ENCODE measurements at places on chromosomes 7 and 10.

DNA sequence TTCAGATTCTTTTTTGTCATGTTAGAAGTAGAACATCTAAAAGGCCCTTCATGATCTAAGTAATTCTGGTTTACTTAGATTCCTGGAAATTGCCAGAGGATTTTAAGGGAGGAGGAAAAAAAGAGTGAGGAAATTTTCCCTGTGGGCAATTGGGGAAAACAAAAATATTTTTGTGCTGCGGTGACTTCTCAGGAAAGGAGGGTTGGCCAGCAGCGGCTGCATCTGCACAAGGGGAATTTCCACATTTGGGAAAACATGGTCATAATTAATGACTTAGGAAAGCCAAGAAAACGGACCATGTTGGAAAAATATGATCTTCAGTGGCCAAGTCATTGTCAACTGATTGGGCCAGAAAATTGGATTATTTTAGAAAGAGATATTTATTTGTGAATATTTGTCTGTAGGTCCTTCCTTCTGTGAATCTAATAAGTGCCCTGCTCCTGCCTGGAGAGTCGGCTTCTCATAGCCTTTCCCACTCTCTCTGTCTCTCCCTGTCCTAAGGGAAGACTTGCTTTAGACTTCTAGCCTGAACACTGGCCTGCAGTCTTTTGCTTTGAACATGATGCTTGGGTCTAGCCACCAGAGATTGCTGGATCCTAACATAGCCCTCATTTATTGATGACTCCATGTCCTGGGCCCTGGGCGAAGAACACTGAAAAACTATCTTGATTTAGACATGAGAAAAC, 124.2 kb upstream of the MKLN1 start:
- no peak for DNase-seq

- DNase-seq: no peak
Measured at GRCh38 chr10:18658271-18659124, 733 bp upstream of the ARL5B start.

GRCh38 chr7:125572414-125572813, 642.8 kb upstream of the POT1 start:
- DNase-seq: no peak

GRCh38 chr10:77605466-77605865, 32.1 kb downstream of the KCNMA1 start:
- DNase-seq: no peak

GRCh38 chr10:6936931-6937330, 356.9 kb upstream of the PRKCQ start:
- DNase-seq: no peak

GRCh38 chr10:19819419-19820033, 3.3 kb downstream of the PLXDC2 start:
- DNase-seq: no peak

- DNase-seq: no peak
Measured at GRCh38 chr10:127306479-127306878, 110.1 kb upstream of the INSYN2A start.

GRCh38 chr7:21603462-21603861, 60.6 kb downstream of the DNAH11 start:
- DNase-seq: no peak

DNA sequence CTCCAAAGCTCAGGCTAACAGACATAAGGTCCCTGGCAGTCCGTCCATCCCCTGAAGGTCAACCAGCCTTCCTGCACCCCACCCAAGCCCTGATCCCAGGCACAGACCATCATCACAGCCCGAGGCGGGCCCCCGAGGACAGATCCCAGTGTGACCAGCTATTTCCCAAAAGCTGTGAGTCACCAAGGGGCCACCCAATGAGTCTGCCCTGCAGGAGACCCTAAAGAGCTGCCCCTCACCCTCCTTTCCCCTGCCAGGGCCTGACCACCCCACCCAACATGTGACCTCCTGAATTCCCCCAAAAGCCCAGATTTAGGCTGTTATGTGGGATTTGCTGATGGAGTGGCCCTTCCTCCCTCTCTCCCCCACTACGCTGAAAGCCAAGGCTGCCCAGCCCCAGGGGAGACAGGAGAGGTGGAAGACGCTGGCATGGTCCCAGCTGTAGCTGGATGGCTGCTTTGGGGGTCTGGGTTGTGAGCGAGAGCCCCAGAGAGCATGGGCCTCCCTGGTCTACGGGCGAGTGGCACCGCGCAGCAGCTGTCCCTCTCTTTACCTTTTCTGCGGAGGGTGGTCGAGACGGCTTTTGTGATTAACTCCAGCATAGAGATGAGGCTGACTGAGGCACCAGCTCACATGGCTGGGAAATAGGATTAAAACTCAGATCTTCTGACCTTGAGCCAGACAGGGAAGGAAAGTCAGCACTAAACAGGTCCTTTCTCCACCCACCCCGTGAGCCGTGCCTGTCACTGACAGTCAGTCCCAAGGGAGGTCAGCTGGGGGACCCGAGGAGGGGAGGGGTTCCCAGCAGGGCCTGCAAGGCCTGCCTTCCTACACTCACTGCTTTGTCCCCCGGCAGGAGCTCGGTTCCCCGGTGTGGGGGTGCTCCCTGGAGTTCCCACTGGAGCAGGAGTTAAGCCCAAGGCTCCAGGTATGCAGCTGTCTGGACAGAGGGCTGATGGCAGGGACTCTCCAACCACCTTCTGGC, 16.7 kb downstream of the ELN start:
- no peak for DNase-seq

DNA sequence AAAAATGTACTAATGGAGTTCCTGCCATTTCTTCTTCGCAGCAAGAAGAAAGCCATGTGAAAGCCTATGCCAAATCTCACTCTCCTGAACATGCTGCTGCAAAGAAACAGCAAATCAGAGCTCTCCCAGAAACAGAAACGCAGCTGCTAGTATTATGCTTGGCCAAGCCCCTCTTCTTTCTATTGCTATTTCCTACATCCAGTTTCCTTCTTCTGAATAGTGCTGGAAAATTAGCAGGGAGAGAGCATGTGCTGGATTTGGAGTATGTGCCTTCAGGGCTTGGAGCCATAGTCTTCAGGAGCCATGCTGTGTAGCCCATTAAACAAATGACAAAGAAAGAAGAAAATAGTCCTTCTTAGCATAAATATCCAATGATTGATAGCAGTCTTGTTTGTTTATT, 852.0 kb upstream of the PHF14 start:
- no peak for DNase-seq

DNA sequence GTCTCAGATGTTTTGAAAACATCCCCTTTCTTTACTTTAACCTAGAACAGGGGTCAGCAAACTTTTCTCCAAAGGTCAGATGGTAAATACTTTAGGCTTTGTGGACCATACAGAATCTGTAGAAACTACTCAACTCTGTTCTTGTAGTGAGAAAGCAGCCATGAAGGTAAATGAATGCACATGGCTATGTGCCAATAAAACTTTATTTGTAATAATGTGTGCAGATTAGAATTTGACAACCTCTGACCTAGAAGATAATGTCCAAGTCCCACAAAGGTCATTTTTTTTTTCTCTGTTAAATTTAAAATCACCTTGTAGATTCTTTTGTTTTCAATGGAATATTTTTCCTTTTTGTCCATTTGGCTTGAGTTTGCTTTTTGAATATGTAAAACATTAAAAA, 17.2 kb downstream of the OIT3 start:
- no peak for DNase-seq

- DNase-seq: no peak
Measured at GRCh38 chr10:78658645-78659597, 409.8 kb upstream of the ZMIZ1 start.

DNA sequence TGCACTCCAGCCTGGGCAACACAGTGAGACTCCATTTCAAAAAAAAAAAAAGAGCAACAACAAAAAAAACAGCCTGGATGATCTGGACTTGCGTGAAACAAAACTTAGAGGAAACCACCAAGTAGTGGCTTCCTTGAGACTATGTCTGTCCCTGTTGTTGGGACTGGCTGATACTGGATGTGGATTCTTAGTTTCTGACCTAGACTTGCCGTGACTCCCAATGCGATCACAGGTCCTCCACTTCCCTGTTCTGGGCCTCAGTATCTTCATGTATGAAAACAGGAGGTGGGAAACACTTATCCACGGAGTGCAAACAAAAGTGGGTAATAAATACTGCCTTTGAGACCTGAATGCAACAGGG, 125.7 kb downstream of the PRPF18 start:
- no peak for DNase-seq

- DNase-seq: no peak
Measured at GRCh38 chr7:138852469-138852868, 54.5 kb upstream of the ATP6V0A4 start.

GRCh38 chr7:108292541-108292940, 162.4 kb upstream of the LAMB4 start:
- no peak for DNase-seq

- no peak for DNase-seq
Measured at GRCh38 chr10:89310056-89310893, 8.4 kb downstream of the IFIT2 start.

GRCh38 chr10:96548589-96548988, 34.9 kb upstream of the TLL2 start:
- DNase-seq: no peak

DNA sequence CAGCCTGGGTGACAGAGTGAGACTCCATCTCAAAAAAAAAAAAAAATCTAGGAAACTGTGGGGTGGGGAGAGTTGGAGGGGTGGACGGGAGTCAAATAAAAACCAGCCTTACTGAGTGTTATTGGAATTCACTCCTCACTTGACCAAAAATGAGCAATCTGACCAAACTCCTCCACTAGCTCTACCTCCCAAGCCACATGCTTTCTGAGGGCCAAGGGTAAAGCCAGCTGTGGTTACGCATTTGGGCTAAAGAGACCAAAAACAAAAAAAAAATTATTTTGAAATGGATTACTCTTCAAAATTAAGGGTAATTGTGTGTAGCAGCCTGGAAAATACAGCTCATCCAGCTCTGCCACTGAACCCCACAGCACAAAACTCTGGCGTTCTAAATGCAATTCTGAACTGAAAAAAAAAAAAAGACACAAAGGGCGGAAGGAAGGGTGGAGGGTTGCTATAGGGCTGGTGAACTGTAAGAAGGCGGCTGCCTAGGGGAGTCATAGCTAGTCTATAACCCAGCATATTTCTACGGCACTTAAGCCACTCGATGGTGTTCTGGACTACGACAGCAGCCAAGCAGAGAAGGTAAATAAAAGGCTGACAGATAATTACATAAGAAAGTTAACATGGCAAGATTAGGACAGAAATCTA, 7.8 kb downstream of the ELMO1 start:
- no peak for DNase-seq

- no peak for DNase-seq
Measured at GRCh38 chr7:42878303-42878702, 33.6 kb downstream of the C7orf25 start.

GRCh38 chr7:92043637-92044036, 90.6 kb downstream of the CYP51A1 start:
- no peak for DNase-seq

DNA sequence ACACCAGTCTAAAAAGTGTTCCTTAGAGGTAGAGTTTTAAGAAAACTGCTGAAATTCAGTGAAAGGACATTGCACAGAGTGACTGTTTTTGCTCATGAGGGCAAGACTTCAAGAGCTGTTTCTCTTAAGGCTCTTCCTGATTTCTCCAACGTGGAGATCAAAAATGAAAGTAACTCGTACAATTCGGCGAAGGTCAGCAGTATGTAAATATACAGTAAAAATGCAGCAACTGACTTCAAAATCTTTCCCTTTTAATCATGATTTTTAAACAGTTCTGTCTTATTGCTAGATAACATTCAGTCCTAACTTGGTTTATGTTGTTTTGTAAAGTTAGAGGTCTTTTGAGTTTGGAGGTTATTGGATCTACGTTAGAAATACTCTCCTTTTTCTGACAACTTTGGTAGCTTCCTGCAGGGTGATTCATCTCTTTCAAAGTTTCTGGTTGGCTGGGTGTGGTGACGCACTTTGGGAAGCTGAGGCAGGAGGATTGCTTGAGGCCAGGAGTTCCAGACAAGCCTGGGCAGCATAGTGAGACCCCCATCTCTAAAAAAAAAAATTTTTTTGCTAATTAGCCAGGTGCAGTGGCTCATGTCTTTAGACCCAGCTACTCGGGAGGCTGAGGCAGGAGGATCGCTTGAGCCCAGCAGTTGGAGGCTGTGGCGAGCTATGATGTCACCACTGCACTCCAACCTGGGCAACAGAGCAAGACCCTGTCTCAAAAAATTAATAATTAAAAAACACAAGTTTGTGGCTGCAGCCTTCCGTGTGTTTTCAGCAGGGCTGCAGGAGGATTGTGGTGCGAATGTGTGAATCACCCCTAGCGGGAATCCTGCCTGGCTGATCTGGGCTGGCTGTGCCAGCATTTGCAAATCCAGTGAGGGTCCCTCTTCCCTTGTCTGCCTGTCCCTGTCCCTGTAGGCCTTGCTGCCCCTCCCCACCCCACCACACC, 29.2 kb upstream of the AP5Z1 start:
- no peak for DNase-seq

DNA sequence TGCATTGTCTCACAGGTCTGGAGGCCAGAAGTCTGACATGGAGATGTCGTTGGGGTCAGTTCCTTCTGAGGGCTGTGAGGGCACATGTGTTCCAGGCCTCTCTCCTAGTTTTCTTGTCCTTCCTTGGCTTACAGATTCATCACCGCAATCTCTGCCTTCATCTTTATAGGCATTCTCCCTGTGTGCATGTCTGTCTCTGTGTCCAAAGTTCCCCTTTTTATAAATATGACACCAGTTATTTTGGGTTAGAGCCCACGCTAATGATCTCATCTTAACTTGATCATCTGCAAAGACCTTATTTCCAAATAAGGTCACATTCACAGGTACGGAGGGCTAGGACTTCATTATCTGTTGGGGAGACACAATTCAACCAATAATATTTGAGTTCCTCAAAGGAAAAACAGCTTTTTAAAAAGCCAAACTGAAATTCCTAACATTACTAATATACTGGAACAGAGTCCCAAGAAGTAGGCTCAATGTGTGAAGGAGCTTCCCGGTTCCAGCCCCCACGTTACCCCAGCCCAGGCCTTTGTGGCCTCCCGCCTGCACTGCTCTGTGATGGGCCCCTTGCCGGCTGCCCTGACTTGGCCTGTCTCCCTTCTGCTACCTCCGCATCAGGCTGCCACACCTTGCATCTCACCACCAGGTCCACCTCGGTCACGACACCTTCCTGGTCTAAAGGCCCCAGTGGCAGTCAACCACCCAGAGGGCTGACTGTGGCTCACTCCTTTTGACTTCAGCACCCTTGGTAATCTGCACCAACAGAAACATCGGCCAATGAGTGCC, 142.7 kb downstream of the KCNMA1 start:
- no peak for DNase-seq

DNA sequence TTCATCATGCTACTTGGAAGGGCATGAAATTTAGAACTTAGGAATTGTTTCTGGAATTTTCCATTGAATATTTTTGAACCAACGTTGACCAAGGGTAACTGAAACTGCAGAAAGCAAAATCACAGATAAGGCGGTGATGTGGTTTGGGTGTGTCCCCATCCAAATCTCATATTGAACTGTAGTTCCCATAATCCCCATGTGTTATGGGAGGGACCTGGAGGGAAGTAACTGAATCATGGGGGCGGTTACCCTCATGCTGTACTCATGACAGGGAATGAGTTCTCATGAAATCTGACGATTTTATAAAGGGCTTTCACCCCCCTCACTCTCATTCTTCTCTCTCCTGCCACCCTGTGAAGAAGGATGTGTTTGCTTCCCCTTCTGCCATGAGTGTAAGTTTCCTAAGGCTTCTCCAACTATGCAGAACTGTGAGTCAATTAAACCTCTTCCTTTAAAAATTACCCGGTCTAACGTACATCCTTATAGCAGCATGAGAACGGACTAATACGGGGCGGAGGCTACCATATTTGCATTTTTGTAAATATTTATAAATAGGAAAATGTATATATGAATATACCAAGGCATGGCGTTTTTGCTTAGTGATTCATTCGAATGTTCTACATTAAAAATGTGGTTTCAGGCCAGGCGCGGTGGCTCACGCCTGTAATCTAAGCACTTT, 12.4 kb downstream of the NMT2 start:
- DNase-seq: no peak

GRCh38 chr7:17946591-17946990, 6.3 kb upstream of the SNX13 start:
- DNase-seq: no peak

All from AG04449 (cell line).